Cerebellum (tissue), 4 donors: ENCODE measurements at places on chromosomes 4 and X.

DNA sequence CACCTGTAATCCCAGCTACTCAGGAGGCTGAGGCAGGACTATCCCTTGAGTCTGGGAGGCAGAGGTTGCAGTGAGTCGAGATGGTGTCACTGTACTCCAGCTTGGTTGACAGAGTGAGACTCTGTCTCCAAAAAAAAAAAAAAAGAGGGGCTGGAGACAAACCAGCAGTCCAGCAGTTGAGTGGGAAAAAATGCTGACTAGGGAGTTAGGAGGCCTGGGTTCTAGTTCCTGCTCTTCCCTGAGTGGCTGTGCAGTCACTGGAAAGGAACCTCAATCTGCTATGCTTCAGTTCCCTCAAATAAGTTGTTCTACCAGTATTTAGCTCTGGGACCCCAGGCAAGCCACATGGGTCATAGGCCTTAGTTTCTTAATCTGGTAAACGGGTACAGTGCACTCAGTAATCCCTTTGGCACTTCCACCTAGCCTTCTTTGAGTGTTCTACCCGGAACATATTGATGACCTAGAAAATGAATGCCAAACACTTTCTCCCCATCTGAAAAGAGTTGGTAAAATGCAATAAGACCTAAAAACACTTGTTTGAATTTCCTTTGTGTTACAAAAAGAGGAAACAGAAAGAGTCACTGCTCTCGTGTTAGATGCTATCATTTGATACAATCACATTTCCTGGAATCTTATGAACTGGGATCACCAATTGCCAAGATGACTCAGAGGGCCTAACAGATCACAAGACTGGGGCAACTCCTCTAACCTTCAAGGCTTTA, 99.3 kb upstream of the EGFL6 start:
- DNase-seq = no peak

DNA sequence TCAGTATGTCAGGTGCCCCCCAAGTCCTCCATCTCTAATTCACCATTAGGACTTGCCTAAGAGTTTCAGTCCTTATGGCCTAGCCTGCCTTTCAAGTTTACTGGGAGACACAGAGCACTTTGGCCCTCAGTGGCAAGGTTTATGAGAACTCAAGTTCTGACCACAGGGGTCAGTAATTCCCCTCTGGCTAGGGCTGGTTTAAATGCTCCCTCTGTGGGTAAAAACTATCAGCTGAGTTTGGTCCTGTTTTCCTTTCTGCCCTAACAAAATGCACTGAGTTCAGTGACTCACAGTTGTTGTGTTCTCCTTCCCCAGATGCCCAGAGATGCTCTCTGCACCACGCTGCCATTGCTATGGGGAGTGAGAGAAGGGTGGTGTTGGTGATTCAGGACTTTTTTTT, 163.2 kb downstream of the RELL1 start:
- no peak for DNase-seq

- peak; percentile 6 for DNase-seq
These were observed 408 bp downstream of the TET2 start for GRCh38 chr4:105147016-105147552.

GRCh38 chr4:153556435-153556815, 90.3 kb downstream of the TMEM131L start:
- DNase-seq = no peak

DNA sequence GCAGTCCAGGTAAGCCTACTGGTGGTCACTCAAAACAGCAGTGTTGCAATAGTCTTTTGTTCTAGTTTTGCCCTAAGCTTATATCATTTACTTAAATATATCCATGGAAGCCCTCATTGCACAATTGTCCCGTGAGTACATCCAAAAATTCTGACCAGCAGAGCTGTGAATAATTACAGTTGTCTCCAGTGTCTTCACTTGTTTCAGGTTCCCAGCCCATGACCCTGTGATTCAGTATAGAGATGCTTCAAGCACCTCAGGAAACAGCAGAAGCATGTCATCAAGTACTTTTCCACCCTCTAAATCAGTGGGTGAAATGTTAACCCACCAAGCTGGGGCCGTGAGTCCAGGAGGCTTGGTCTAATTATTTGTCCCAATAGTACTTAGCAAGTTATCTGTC, 214.9 kb upstream of the RPS6KA3 start:
- no peak for DNase-seq

- no peak for DNase-seq
These were observed 27.6 kb downstream of the ARFIP1 start for GRCh38 chr4:152807294-152807829.

- DNase-seq = no peak
These were observed 129.4 kb upstream of the ACSL4 start for GRCh38 chrX:109862433-109862832.

DNA sequence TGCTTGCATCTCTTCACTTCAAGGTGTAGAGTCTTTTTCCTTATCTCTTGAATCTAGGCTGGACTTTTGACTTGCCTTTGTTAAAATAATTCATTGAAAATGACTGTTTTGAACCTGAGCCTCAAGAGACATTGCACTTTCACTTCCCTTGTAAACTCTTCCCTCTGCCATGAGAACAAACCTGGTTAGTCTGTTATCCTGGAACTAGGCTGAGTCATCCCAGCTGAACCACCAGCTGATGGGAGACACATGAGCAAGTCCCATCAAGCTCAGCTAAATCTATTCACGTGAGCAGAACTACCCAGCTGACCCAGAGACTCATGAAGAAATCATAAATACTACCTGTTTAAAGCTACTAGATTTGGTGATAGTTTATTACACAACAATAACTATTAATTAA, 202.3 kb upstream of the CENPE start:
- no peak for DNase-seq

GRCh38 chr4:168440442-168441264, 39.6 kb downstream of the DDX60L start:
- DNase-seq = no peak

GRCh38 chrX:146264763-146265375, 447.2 kb downstream of the SLITRK2 start:
- DNase-seq = peak; percentile 25

DNA sequence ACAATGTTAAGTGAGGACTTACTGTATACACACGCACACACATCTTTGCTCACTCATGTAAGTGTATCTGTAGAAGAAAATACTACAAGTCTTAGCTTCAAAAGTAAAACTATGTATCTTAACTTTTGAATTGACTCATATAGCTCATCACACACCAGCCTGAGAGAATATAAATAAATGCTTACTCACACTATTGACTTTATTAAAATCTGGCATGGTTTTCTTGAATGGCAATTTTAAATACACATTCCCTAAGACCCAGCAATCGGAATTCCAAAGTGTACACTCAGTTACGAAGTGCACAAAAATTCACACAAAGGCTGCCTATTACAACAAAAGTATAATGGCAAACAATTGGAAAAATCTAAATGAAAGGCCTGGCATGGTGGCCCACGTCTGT, 2.0 kb downstream of the ERCC6L start:
- DNase-seq = no peak

- DNase-seq = no peak
These were observed 35.1 kb downstream of the HS3ST1 start for GRCh38 chr4:11393551-11393950.

DNA sequence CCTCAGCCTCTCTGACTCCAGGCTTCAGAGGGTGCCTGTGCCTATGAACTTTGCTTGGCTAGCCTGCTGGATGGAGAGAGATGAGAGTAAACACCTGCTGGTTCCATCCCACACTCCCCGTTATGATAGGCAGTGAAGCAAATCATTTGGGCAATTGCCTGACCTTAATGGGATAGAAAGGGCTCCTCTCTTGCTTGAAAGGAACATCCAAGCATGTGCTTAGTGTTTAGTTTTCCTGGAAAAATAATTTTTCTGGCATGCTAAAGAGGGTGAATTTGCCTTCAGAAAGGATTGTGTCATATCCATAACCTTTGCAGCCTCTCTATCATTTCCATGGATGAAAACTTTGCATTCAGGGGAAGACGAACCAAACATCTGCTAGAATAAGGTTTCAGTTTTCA, 10.8 kb downstream of the PLAC1 start:
- no peak for DNase-seq

- no peak for DNase-seq
These were observed 1.0 kb downstream of the SLC10A6 start for GRCh38 chr4:86848136-86848535.

DNA sequence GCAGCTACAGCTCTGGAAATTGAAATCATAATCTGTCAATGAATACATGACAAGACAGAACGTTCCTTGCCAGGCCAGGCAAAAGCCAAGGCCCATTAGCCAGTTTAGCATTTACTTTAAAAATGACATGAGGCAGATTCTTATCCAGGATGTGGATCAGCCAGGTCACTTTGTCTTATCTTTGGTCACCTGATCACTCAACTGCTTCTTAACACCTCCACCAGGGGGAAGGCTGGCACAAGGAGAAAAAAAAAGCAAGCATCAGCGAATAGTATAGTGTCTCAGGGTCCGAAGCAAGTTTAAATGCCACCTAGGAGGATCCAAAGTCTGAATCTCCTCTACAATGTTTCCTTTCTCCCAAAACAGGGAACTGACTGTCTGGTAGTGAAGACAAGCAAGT, 18.8 kb downstream of the ATP1B4 start:
- no peak for DNase-seq

DNA sequence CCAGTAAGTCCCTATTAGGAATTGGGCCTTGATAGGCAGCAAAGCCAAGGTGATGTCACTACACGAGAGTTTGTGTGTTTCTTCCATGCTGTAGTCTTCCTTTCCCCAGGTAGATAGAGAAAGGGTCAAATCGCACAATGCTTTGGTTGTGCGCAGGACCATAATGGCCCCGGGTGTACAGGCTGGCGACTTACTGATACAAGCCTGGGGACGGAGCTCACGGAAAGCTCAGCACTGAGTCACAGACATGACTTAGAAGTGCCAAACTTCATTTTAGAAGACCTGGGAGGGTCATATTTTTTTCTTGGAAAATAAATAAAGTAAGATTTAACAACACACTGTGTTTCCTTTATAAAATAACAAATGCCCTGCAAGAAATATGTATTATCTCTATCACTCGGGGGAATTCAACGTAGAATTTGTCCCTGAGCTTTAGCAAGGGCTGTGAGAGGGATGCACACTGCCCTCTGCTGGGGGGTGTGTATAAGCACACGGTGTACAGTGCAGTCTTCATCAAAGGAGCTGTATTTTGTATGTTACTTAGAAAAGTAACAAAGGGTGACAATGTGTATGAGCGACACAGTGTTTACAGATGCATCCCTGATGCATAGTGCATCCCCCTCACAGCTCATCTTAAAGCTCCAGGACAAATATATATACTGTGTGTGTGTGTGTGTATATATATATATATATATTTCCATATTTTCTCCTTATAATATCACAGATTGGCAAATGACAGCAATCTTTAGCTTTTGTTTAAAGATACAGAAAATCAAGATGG, 254.5 kb upstream of the VEGFC start:
- DNase-seq = no peak
